Stimulated activated CD4-positive, alpha-beta T cell treated with anti-CD3 and anti-CD28 coated beads, Interleukin-2, amount 100 ng/mL, for 4 hours (primary cell): ENCODE measurements at places on chromosomes 3 and 15.

DNA sequence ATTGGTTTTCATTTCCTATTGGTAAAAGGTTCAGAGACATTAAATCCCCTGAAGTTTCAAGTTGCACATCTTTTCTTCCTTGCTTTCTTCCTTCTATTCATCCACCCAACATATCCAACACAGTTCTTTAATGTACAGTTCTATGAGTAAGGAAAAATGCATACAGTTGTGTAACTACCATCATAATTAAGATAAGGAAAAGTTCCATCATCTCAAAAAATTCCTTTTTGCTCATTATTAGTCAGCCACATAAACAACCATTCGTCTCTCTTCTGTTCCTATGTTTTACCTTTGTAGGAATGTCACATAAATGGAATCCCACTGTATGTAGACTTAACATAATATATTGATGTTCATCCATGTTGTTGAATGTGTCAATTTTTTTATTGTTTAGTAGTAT, 211.1 kb upstream of the ADAMTS9 start:
- DNase-seq, result no peak

GRCh38 chr3:67831262-67831661, 176.8 kb upstream of the SUCLG2 start:
- DNase-seq, result no peak

GRCh38 chr3:139755551-139755950, 77.8 kb upstream of the NMNAT3 start:
- DNase-seq, result no peak

- no peak for DNase-seq
These were observed 11.3 kb downstream of the DNAAF4 start for GRCh38 chr15:55496716-55497115.

GRCh38 chr3:177827511-177828207, 630.4 kb upstream of the TBL1XR1 start:
- no peak for DNase-seq

DNA sequence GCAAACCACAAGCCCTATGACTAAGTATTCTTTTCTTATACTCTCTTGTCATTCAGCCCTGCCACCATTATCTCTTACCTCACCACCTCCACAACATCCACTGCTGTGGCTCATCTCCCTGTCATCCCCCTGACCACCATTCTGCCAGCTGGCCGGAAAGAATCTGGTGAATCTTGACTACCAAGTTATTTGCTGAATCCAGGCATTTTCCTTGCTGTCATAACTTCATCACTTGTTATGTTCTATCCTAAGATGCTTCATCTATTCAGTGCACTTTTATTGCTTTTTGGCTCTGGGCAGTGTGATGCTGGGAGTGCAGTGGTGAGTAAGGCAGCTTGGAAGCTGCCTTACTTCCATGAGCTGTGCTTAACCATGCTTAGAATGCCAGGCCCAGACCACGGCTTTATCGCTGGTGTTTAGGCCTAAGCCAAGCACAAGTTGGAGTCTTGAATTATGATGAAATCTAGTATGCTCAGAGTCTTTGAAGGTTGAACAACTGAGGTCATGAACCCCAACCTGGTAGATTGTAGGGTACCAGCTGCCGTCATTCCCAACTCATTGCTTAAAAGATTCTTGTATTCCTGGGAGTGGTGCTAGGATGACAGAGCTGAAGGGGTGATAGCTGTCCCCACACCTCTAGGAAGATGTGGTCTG, 27.0 kb upstream of the APH1B start:
- no peak for DNase-seq

GRCh38 chr3:113265231-113265630, 53.9 kb downstream of the BOC start:
- DNase-seq, result no peak

DNA sequence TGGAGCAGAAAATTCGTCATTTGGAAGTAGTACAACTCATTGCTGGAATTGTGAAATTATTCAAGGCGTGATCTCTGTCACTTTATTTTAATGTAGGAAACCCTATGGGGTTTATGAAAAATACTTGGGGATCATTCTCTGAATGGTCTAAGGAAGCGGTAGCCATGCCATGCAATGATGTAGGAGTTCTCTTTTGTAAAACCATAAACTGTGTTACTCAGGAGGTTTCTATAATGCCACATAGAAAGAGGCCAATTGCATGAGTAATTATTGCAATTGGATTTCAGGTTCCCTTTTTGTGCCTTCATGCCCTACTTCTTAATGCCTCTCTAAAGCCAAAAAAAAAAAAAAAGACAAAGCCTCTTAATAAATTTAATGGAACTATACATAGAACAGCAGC, 5.5 kb upstream of the TIMMDC1 start:
- DNase-seq, result no peak
